ENCODE measurements at places on chromosomes 13 and 19.

- DNase-seq = no peak
Observed at GRCh38 chr19:28436320-28436719, 776.6 kb downstream of the UQCRFS1 start.

GRCh38 chr13:41332829-41333228 is 21.8 kb downstream of the NAA16 start:
- DNase-seq = no peak

GRCh38 chr13:32428581-32429432 is 877 bp upstream of the N4BP2L1 start:
- no peak for DNase-seq

- no peak for DNase-seq
Observed at GRCh38 chr13:76516586-76516985, 369.6 kb downstream of the KCTD12 start.

- no peak for DNase-seq
Observed at GRCh38 chr19:2573916-2574315, 98.0 kb downstream of the GADD45B start.

GRCh38 chr19:4730740-4731171 is 7.1 kb upstream of the DPP9 start:
- DNase-seq = no peak

- DNase-seq = no peak
Observed at GRCh38 chr19:4393947-4394590, 6.3 kb downstream of the SH3GL1 start.

GRCh38 chr13:39916330-39916729 is 260.9 kb downstream of the COG6 start:
- DNase-seq = no peak

DNA sequence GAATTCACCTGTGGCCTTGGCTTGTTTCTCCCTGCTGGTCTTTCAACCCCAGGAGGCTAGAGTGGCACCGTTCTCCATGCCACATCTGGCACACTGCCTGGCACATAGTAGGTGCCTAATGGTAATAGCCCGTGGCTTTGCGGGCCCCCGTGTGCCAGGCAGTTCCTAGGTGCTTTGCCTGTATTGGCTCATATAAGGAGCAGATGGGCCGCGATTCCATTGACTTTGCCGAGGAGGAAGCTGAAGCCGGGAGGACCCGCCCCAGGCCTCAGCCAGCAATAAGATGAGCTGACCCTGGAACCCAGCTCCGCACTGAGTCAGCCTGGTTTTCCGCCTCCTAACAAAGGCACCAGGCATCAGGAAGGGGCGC is 807 bp downstream of the PGLYRP1 start:
- DNase-seq = no peak

GRCh38 chr19:17538684-17539237 is 16.7 kb upstream of the COLGALT1 start:
- DNase-seq = no peak

DNA sequence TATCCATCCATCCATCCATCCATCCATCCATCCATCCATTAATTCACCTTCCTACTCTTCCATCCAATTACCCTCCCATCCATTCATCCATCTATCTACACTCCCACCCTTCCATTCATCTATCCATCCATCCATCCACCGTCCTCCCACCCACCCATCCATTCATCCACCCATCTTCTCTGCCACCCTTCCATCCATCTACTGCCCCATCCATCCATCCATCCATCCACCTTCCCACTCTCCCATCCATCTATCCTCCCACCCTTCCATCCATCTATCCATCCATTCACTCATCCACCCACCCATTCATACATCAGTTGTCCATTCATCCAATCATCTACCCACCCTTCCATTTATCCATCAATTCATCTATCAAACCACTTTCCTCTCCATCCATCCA is 54.3 kb downstream of the NWD1 start:
- no peak for DNase-seq

GRCh38 chr19:51063664-51064063 is 1.2 kb downstream of the KLK13 start:
- DNase-seq = no peak

GRCh38 chr13:73069206-73069805 is 10.5 kb downstream of the KLF5 start:
- DNase-seq = no peak

DNA sequence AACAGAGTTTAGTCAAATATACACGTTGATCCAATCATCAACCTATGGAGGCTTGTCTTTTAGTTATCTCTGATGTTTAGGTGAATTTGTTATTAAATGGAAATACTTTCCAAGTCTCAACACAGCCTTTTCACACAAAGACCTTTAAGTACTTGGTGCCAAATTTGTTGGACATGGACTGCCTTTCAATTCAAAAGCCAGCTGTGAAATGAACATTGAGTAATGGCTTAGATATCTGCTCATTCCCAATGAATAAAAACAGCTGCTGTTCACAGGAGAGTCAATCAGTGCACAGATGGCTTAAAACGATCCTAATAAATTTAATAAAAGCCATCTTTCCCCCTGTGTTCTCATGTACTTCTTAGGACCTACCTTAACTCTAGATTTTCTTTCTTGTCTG is 19.9 kb upstream of the DHRS12 start:
- no peak for DNase-seq

Measured in islet precursor cell (in vitro differentiated cells).